Skeletal muscle tissue (tissue), 5 donors: ENCODE measurements at places on chromosomes 6 and 20. TPM values are rescaled to one million over a fixed set of nuclear protein-coding genes. Genes with fewer than 3 reads are reported as not detected.

C6orf15 gene
- total RNA-seq: not detected

LKAAEAR1 gene
- total RNA-seq: 1.0 TPM

SLC26A8 gene
- under 0.01 TPM for total RNA-seq

PACSIN1 gene
- total RNA-seq: under 0.01 TPM

ELOVL4 gene
- total RNA-seq: 2.1 TPM

TBX18 gene
- 22.4 TPM for total RNA-seq

TMEM200A gene
- 21.4 TPM for total RNA-seq

PPP1R11 gene
- total RNA-seq: 6.8 TPM

ARMH2 gene
- total RNA-seq: not detected

NOX3 gene
- not detected for total RNA-seq

CNBD2 gene
- 5.2 TPM for total RNA-seq

SRSF12 gene
- total RNA-seq: 2.6 TPM

STMND1 gene
- total RNA-seq: not detected

NRSN1 gene
- not detected for total RNA-seq

MOCS1 gene
- total RNA-seq: 6.8 TPM

ATP9A gene
- 56.4 TPM for total RNA-seq

ZNF334 gene
- 3.7 TPM for total RNA-seq

RNF39 gene
- total RNA-seq: not detected

NFKBIE gene
- 6.3 TPM for total RNA-seq

LBP gene
- 0.52 TPM for total RNA-seq

EFCAB8 gene
- total RNA-seq: not detected

ZBP1 gene
- under 0.01 TPM for total RNA-seq

INSM1 gene
- not detected for total RNA-seq

CDH26 gene
- total RNA-seq: 0.52 TPM

NKAPL gene
- total RNA-seq: 0.52 TPM

SOBP gene
- total RNA-seq: 20.4 TPM

SLC17A2 gene
- not detected for total RNA-seq

RAMACL gene
- 1.0 TPM for total RNA-seq

APCDD1L gene
- total RNA-seq: 4.2 TPM

C4B gene
- 18.3 TPM for total RNA-seq

ZC3H12D gene
- 1.0 TPM for total RNA-seq

CAGE1 gene
- not detected for total RNA-seq

NTSR1 gene
- under 0.01 TPM for total RNA-seq

PLA2G7 gene
- total RNA-seq: 1.6 TPM

PAK5 gene
- total RNA-seq: under 0.01 TPM
